IPS-NIHi11 (cell line): ENCODE measurements at places on chromosomes 3 and 15.

- DNase-seq, result no peak
Observed at GRCh38 chr3:30847592-30847991, 46.9 kb downstream of the GADL1 start.

- no peak for DNase-seq
Observed at GRCh38 chr3:4889896-4890295, 89.3 kb upstream of the BHLHE40 start.

DNA sequence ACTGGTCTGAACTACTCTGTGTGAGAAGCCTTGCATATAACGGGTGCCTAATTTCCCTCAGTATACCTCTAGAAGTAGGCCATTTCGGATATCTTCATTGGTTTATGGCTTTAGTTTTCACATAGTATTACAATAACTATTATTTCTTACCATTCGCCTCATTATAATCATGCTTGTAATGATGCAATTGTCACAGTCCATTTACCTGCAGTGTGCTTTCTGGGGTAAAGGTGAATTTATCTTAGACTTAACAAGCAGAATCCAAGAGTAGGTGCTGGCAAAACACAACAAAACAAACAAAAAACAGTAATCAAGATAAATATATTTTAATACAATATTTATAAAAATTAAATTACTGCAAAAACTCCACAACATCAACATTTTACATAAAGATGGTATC is 246.0 kb downstream of the WDR72 start:
- no peak for DNase-seq

GRCh38 chr3:184677344-184678316 is 34.2 kb downstream of the MAGEF1 start:
- DNase-seq, result no peak

DNA sequence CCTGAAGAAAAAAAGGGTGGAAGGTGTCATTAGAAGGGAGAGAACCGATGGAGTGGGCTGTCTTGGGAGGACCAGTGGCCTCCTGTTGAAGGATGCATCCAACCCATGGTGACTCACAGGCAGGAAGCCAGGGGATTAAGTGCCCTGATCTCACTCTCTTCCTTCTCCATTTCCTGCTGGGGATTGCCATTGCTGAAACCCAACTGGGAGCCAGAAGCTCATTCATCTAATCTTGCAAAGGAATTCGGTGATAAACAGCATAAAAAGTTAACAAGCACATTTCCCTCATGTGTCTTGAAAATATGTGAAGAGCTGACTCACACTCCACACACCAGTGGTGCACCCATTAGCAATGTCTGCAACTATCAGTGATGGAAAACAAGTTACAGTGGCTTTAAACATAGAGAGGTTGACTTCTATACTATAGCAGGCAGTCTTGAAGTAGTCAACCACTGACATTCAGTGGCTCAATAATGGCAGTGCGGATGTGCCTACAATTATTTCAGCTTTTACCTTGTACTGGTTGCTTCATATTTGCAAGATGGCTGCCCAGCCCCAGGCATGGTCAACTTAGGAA is 12.8 kb upstream of the CSRNP1 start:
- DNase-seq, result no peak

- DNase-seq, result peak; percentile 63
Observed at GRCh38 chr3:68919000-68919399, 13.3 kb downstream of the TAFA4 start.

DNA sequence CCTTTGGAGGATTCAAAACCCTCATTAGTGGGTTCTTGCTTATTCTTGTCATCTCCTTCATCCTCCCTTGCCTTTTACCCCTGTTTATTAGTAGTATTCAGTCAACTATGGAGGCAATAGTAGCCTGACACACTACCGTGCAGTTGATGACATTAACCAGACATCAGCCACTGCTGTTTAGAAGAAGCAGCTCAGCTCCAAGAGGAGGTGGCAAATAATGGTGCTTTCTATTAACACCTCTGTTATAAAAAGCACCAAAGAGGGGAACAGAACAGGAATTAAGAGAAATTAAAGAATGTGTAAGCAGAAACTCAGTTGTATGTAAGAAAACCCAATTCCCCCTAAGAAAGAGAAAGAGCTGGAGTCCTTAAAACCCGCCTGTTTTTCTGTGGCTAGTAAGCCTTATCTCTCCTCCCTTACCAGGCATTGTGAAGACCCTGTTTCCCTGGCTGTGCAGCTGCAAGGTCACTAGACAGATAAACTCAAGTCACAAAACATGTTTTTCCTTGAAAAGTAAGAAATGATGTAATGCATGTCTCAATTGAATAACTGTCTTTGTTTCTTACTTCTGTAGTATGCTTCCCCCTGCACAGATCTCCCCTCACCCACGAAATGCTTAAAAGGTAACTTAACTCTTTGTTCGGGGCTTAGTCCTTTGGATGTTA is 21.2 kb downstream of the CCR4 start:
- DNase-seq, result no peak

- peak; percentile 79 for DNase-seq
Observed at GRCh38 chr15:20356444-20356910, 185.1 kb downstream of the GOLGA6L6 start.

DNA sequence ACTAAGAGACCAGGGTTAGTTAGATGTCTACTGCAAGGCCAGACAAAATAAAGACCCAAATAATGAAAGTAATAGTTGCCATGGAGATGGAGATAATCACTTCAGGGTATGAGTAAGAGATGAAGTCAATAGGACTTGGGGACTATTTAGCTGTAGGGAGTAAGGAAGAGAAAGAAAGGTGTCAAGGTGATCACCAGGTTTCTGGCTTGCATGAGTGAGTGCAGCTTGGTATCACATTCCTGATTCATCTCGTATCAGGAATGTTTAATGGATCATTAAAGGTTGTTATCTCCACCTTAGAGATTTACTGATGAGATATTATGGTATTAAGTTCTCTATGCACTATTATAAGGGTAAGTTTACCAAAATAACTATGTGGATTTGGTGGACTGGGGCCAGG is 357.4 kb upstream of the ATP11B start:
- no peak for DNase-seq
